Central memory CD8-positive, alpha-beta T cell (primary cell): ENCODE measurements at places on chromosomes 4 and X.

GRCh38 chr4:37533286-37534033 is 152.7 kb downstream of the RELL1 start:
- no peak for DNase-seq

- no peak for DNase-seq
Measured at GRCh38 chrX:65696613-65697012, 29.2 kb downstream of the MSN start.

DNA sequence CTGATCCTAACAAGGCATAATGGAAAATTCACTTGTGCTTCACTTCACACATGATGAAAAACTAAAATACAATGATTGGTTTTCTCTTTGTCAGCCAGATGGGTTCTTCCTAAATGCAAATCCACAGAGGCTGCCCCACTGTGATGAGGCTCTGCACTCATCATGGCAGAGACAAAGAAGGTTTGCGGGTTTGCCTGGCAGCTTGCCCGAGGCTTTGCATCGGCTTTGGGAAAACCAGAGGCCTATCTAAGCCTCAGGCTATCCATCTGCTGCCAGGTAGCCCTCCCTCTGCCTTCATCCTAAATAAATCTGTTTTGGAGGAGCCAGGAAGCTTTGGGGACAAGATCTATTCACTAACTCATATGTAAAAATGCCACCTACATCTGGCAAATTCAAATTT is 244.2 kb downstream of the PACRGL start:
- DNase-seq, result no peak

DNA sequence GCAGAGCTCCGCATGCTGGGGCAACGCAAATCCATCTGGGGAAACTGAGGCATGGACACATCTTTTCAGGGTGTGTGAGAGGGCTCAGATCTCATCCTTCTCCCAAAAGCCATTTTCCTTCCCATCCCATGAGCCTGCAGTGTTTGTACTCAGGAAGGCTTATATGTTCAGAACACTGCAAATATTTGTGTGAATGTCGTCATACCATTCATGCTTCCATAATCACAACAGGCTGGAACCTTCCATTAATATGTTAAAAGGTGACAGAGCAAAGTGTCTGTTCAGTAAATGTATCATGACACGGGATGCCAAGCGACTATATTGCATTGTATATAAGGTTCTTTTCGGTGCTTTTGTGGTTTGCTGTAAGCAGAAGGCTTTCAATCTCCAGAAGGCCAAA is 8.5 kb downstream of the TRIML1 start:
- DNase-seq, result no peak

DNA sequence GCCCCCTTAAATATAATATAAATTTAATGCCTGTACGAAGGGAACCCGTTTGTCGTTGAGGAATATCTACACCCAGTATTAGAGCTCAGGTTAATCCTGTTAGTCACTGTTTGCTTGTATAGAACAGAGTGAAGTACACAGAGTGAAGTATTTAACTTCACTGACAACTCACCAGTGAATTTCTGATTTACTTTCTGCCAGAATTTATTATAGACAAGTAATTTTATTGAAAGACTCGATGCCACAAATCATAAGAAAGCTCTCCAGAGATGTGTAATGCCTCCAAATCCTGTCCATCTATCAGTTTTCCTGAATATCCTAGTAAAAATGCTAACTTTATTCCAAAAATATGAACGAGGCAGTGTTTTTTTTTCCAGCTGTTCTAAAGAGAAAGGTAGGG is 1.6 kb downstream of the GAB1 start:
- no peak for DNase-seq

- no peak for DNase-seq
Measured at GRCh38 chr4:20565075-20565721, 135.1 kb upstream of the PACRGL start.

DNA sequence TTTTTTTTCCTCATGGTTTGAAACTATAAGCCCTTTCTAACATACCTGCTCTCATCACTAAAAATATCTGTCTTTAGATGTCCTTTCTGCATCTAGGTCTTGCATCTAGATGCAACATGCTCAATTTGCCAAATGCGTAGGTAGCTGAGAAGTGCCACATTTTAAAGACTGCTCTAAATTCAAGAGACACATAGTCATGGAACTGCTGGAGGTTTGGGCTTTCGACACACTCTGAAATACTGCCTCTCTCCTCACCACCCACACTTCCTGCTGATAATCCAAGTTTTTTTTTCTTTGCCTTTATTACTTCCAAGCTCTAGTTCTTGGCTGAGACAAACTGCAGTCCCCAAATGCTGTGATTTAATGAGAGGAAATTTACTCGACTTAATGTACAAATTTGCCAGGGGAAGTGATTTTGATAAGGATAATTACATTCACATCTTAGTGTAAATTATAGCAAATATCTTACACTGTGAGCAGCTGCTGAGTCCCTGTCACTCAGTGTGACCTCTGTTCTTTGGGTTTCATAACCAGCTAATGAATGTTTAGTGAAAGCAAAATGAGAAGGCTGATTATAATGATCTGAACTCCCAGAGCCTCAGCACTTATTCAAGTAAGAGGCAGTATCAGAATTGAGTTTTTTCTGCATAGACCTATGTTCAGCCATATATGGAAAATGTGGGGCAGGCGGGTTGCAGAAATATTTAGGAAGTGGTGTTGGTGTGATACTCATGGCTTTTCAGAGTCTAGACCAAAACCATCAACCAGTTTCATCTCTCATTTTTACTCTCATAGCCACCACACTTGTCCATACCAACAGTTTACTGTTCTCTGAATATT is 31.3 kb downstream of the DRD5 start:
- DNase-seq, result no peak

- no peak for DNase-seq
Measured at GRCh38 chrX:69493193-69493592, 10.9 kb upstream of the NALF2 start.

- DNase-seq, result no peak
Measured at GRCh38 chr4:149972407-149972806, 105.8 kb upstream of the DCLK2 start.

- no peak for DNase-seq
Measured at GRCh38 chr4:109631532-109632108, 71.6 kb downstream of the MCUB start.

DNA sequence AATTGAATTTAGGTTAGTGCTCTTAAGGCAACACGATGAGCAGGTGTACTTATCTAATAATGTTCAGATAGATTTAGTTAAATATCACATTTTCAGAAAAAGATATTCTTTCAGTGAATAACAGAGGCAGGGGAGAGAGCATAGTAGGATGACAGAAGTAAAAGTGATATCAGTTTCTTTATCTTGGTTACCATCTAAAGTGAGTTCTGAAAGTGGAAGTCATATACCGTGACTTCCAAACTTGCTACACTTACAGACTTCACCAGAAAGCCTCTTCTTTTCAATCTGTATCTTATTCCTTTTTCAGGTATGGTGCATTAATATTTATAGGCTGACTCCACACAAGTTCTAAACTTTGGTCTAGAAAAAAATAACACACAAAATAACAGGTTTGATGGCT is 124.9 kb downstream of the POU4F2 start:
- DNase-seq, result no peak

DNA sequence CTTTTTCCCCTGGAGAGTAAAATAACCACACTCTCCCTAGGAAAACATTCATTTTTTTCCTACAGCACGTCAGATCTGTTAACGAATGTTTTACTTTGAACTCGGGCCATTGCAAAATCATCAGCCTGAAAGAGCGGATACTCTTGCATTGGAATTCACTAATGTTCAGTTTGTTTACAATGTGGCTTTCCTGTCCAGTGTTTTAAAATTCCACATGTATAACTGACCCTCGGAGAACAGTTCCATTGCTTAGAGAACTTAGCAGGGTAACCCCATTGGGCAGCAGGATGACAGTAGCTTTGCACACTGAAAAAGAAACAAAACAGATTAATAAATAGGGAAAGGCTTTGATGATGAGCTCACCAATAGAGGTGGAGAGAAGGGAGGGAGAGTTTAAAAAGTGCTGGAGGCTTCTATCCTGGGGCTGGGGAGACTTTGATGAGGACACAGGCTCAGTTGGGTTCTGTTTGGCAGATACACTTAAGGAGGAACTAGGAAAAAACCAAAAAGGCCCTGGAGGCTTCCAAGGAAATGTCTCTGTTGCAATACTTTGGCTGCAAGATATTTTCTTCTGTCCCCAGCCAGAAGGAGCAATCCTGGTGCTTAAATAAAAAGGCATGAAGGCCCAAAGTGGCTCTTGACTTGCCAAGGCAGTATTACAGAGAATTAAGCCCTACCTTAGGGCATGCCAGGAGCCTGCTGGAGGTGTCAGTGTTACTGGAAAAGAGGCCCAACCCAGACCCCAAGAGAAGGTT is 143.1 kb downstream of the ARSF start:
- no peak for DNase-seq

GRCh38 chrX:32867781-32868523 is 343.4 kb downstream of the DMD start:
- DNase-seq, result no peak

- no peak for DNase-seq
Measured at GRCh38 chrX:107551546-107551945, 76.8 kb upstream of the PRPS1 start.

GRCh38 chr4:173403051-173403450 is 4.1 kb upstream of the SCRG1 start:
- DNase-seq, result no peak

DNA sequence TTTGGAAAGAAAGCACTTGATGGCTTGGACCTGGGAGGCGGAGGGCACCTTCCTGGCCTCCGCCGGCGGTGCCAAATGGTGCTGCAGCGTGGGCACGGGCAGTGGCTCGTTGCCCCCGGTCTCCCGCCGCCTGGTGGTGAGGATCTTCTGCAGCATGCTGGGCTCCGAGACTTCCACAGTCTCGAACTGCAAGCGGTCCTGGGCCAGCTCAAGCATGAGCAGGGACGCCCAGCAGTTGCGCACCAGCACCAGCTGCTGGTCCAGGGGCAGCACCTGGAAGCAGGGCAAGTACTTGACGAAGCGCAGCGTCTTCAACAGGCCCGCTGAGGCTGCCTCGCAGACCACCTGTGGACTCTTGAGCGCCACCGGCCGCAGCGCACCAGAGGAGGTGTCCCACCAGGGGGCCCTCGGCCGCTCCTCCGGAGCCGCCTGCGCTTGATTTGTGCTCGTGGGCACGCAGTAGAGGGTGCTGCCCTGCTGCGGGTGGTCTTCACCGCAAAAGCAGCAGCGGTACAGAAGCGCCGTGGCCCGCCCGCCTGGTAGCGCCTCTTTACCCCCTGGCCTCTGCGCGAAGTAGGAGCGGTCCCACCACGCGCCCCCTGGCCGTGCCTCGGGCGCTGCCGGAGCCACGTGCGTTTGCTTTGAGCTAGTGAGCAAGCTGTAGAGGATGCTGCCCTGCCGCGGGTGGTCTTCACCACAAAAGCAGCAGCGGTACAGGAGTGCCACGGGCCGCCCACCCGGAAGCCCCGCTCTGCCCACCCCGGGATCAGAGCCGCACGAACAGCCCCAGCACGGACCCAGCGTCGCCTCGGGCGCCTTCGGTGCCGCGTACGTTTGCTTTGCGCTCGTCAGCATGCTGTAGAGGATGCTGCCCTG is 689 bp downstream of the NR0B1 start:
- DNase-seq, result no peak
